ENCODE measurements at places on chromosomes 4 and X.

GRCh38 chr4:22842360-22843018 lies 149.8 kb downstream of the GBA3 start:
- no peak for DNase-seq

DNA sequence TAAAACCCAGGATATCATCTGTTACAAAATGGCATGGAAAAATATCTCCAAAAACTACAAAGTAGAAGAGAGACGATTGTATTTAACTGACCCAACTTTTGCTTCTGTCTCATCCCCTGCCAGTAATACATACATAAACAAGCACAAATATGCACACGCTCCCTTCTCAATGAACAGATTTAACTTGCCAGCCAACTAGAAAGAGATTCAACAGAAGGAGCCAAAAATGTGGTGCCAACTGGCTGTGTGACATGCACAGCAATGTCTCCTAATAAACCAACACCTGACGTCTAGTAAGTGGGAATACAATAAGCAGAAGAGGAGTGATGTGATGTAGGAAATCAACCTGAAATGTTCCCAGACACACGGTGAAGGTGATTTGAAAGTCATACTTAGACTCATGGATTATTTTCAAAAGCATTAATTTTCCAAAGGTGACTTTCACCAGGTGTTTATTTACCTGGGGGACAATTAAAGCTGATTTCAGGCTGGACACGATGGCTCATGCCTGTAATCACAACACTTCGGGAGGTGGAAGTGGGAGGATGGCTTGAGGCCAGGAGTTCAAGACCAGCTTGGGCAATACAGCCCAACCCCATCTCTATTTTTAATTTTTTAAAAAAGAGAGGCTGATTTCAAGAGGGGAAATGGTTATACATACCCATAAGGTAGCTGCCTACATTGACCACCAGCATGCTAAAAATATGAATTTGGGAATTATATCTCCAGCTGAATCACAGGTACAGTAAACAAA lies 33.7 kb downstream of the SH3RF1 start:
- DNase-seq = no peak

- no peak for DNase-seq
These were observed 175.9 kb downstream of the SLC39A8 start for GRCh38 chr4:102169345-102169744.

DNA sequence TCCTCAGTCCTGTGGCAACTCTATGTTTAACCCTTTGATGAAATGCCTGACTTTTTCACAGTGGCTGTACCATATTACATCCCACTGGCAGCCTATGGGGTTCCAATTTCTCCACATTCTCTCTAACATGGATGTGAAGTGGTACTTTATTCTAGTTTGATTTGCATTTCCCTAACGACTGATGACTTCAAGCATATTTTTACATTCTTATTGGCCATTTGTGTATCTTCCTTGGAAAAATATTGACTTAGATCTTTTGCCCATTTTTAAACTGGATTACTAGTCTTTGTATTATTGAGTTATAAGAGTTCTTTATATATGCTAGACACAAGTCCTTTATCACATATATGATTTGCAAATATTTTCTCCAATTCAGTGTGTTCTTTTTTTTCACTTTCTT lies 2.1 kb upstream of the RAB39B start:
- no peak for DNase-seq

- no peak for DNase-seq
These were observed 1242.9 kb downstream of the C4orf33 start for GRCh38 chr4:130338851-130339250.

DNA sequence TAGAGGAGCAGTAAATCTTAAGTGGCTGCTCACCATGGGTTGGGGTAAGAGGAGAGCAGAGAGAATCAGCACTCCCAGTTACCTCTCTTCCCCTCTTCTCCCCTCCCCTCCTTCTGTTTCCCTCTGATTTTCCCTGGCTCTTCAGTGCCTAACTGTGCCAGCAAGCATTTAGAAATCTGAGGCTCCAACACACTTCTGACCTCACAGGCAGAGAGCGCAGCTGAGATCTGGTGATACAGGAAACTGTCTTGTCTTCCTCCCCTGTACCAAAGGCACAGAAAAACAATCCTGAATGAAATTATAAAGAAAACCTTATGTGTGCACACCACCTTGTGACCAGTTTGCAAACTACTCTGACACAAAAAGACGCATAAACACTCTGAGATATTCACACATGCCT lies 82.4 kb upstream of the SMIM10 start:
- no peak for DNase-seq

- DNase-seq = no peak
These were observed 170.9 kb upstream of the CASK start for GRCh38 chrX:42094218-42094617.

- no peak for DNase-seq
These were observed 2.8 kb upstream of the BEX3 start for GRCh38 chrX:103373581-103373980.

DNA sequence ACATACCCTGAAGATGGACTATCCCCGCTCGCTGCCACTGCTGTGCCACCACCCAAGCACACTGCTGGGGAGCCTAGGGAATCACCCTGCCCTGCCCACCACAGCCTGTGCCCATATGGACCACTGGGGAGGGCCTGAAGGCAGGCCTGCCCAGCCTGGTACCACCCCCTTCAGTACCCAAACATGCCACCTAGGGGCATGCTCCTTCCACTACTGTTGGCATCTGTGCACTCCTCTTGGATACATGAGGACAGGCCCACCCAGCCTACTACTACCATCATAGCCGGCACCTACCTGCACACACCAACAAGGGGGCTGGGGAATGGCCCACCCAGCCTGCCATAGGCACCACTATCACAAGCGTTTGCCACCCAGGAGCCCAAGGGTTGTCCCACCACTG lies 30.1 kb upstream of the PRDX4 start:
- DNase-seq = no peak

GRCh38 chr4:98341309-98341708 lies 80.1 kb downstream of the RAP1GDS1 start:
- DNase-seq = peak; percentile 4

DNA sequence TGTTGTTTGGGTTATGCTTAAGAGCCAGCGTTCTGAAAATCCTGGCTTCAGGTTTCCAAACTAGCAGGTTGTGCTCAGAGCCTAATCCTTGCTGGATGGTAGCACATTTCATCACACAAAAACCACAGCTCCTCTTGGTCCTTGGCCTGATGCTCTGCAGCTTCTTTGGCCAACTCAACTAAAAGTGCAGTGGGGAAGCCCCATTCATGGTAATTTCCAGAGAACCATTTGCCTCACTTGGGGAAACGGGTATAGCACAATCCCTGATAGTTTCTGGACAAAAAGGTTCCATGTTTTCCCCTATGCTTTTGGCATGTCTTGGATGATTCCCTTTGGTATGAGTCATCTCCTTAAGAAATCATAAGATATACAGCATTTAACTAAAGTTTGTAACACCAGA lies 78.7 kb downstream of the SYNPO2 start:
- no peak for DNase-seq

DNA sequence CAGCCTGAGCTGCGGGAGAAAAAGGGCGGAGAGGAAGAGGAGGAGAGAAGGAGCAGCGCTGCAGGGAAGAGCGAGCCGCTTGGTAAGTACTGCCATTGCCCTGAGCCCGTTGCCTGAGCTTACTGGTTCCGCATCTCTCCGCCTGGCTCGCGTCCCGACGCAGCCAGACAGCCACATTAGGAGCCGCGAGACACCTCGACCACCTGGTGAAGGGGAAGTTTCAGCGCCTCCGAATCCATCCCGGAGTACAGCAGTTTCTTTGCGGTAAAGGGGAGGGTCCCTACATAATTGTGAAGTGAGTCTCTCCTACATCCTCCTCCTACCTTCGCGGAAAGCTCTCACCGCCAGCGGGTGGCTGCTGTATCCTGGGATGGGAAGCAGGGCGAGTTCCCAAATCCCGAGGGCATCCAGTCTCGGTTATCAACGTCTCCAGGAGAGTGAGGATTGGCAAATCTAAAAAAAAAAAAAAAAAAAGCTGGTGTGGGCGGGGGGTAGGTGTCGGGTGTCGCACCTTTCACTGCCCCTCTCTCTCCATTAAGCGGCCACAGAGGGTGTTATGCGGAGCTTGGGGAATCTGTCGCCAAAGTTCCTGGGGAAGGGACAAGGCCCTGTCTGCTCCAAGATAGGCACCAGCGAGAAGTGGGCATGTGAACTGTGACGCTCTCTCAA lies 7.9 kb downstream of the TBX22 start:
- peak; percentile 45 for DNase-seq

DNA sequence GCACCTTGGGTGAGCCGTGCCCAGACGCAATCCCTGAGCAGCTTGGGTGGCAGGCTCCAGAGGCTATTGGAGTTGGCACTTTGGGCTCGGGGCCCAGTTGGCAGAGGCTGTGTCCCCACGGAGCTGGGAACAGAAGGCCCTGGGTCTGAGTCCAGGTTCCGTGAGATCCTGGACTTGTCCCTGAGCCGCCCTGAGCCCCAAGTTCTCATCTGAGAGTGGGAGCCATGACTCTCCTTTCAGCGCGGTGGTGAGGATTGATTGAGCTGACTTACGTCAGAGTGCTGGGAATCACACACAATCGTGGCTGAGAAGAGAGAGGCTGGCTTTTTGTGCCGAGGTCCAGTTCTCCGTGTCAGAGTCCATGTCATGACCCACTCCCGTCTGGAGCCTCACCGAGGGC lies 98.0 kb downstream of the PSAPL1 start:
- DNase-seq = no peak

DNA sequence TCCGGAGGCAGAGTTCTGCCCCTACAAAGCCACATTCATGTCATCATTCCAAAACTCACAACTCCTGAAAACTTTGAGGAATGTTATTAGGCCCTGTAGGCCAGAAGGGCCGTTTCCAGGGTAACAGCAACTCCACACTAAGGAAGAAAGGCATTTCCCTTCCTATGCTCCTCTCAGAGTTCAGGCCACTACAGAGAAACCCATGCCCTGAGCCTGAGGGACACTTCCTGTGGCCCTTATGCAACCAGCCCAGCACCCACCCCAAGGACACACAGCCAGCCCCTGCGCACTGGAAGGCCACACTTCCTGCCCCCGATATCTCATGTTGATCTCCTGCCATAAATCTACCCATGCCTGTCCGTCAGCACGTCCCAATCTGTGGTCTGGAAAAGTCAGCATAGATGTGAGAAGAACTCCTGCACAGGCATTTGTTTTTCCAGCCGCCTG lies 289.3 kb downstream of the BCOR start:
- DNase-seq = no peak
